ENCODE measurements at places on chromosomes 5 and 9.

DNA sequence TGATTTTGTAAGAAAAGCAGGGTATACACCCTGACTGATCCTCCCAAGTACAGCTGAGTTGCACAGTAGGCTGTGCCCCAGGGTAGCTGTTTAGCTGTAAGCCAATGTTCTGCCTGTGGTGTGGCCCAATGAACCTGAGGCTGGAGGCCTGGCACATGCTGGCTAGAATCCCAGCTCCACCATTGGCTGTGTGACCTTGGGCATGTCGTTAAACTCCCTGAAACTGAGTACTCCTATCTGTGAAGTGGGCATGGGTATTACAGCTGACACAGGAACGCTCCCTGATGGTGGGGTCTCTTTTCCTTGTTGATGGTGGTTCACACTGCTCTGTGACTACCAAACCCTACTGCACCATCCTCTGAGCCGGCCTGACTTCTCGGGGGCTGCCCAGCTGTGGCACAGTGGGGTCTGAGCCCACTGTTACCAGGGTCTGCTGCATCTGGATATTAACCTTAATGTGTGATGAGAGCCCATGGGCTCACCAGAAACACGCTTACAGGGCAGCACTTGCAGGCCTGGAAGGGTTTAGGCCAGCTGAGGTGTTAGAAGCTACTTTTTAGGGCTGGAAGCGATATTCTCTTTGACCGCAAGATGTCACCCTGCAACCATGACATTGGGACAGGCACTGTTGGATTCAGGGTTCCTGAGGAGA is 7.0 kb upstream of the GADD45G start:
- no peak for DNase-seq

DNA sequence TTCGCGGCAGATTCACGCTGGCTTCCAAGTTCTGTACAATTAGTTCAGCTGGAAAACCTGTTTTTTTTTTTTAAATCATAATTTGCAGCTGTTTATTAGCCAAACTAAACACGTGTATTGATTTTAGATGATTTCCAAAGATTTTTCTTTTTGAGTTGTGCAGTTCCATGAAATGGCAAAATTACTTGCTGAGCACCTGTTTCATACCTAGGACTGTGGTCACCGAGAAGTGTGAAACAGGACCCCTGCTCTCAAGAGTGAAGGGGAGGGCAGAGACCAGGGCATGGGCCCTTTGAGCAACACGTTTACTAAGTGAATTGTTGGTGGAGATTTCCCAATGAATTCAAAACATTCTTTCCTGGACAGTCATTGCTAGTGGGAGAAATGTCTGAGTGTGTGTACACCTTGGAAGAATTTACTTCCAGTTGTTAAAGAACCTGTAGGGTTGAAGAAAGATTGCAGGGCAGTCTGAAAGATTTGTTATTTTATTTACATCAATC is 688 bp downstream of the SNX24 start:
- DNase-seq = no peak

DNA sequence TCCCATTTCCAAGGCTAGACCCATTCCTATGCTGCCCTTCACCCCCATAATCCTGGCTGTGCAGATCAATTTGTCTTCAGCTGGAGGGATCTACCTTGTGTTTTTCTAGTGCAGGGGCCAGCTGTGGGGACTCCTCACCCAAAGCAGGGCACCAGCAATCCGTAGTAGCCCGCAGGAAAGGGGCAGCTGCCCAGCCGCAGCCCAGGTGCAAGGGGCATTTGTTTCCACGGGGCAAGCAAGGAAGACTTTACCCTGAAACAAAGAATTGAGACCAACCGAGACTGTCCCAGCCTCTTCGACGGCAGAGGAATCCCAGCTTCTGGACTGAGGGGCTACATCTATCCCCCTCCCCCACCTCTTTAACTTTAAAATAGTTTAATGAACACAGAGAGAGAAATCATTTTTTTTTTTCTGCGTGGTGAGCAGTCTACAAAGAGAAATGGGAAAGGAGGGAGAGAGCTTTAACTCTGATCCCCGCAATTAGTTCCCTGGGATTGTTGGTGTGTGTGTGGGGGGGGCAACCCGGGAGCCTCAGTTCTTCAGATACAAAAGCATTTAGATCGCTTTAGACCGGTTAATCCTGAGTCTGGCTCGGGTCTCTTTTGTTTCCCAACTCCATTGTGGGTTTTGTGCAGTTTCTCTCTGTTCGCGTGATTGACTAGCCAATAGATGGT is 10.6 kb upstream of the LHX2 start:
- DNase-seq = no peak

DNA sequence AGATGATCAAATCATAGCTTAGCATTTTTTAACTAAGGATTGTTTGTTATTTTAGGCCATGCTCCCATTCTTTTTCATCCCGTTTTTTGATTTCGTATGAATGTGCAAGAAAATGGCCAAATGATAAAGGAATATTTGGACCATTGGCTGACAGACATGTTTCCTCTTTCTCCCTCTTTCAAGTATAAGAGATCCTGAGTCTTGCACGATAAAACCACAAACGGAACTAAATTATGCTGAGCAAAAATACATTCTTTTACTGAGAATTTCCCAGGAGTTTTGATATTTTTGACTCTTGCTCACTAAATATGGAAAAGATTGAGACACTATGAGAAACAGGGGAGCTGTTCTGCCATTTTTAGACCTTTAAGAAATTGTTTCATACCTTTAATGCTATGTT is 90.4 kb upstream of the KLF9 start:
- no peak for DNase-seq

- no peak for DNase-seq
Observed at GRCh38 chr9:88952086-88952615, 39.1 kb upstream of the S1PR3 start.

DNA sequence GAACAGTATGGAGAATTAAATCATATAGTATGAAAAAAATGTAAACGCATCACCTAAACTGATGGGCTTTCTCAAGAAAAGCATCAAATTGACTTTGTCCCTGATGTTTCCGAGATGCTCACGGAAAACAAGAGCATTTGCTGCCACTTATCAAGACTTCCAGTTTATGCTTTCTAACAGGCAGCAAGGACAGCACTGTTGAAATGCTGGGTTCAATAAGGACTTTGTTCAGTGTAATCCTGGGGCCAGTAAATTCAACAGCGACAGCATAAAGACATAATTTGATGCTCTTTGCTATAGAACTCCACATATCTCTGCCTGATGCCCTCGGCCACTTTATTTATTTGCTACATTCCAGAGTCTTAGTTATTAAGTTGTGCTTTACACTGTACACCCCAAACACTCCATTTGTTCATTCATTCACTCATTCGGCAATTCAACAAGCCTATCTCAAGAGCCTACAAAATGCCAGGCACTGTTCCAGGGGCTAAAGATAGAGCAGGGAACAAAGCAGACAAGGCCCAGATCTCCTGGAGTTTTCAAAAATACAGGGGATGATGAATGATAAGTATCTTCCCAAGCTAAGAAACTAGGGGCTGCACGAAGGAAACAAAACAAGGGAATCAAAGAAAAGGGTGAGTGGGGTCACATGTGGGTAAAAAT is 294.6 kb downstream of the ZNF608 start:
- no peak for DNase-seq
